ENCODE measurements at places on chromosomes 16 and 17. TPM values are rescaled to one million over a fixed set of nuclear protein-coding genes. Genes with fewer than 3 reads are reported as not detected.

- no peak for DNase-seq
Measured at GRCh38 chr17:82917699-82918345, 78.0 kb upstream of the ZNF750 start.

Gene CCL2
- 148 TPM for total RNA-seq

- no peak for DNase-seq
Measured at GRCh38 chr16:27355610-27356009, 41.8 kb downstream of the IL4R start.

Gene HS3ST6
- total RNA-seq: not detected

- no peak for DNase-seq
Measured at GRCh38 chr17:73359987-73360410, 48.2 kb upstream of the CDC42EP4 start.

Gene CSNK2A2
- 73.6 TPM for total RNA-seq

GRCh38 chr16:15811481-15812400 lies 45.1 kb downstream of the MYH11 start:
- DNase-seq: peak; percentile 30

Data from renal cortical epithelial cell (primary cell).